ENCODE measurements at places on chromosomes 11 and 22.

DNA sequence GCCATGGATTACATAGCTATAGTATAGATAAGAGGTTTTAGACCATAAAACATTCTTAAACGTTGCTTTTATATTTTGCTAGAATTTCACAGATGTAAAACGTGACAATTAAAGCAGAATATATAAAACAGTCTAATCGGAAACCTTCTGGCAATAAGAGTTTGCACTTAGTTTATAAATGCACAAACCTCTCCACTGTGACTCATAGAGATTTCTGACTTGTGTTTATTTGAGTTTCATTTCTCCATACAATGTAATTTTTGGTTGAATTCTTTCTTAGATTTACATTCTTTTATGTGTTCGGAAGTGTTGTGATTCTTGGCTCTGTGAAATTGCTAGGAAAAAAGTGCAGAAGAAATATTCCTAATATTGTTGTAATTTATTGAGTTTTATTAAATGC, 288.7 kb upstream of the CTSC start:
- DNase-seq: peak; percentile 41

- peak; percentile 81 for DNase-seq
Observed at GRCh38 chr11:114340311-114341131, 44.3 kb downstream of the NNMT start.

DNA sequence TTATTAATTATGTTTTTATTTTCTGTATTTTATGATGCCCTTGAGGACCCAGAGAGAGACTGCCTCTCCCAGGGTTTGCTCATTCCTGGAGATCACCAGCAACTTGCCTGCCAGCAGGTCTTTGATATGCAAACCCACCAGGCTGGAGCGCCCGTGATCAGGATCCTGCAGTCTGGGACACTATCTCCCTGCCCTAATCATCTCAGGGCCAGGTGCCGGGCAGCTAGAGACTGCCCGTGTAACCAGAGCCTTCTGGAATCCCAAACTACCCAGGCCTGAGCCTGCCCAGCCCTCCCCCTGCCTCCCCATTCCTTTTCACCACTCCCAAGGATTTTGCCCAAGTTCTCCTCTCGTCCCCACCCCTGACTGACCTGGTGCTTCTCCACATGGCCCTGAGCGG, 52.2 kb upstream of the B3GAT1 start:
- DNase-seq: no peak

- peak; percentile 95 for DNase-seq
Observed at GRCh38 chr11:124875943-124876817, 10.9 kb downstream of the ROBO3 start.

DNA sequence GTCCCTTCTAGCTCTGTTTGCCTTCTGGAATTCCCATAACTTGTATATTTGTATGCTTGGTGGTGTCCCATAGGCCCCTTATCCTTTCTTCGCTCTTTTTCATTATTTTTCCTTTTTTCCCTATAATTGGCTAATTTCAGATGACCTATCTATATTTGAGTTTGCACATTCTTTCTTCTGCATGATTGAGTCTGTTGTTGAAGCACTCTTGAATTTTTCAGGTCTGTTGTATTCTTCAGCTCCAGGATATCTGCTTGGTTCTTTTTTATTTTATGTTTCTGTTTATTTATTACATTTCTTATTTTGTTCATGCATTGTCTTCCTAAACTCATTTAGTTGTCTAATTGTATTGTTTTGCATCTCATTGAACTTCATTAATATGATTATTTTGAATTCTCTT, 28.0 kb downstream of the NCAM1 start:
- no peak for DNase-seq

- DNase-seq: no peak
Observed at GRCh38 chr11:69374946-69375310, 81.0 kb downstream of the MYEOV start.

DNA sequence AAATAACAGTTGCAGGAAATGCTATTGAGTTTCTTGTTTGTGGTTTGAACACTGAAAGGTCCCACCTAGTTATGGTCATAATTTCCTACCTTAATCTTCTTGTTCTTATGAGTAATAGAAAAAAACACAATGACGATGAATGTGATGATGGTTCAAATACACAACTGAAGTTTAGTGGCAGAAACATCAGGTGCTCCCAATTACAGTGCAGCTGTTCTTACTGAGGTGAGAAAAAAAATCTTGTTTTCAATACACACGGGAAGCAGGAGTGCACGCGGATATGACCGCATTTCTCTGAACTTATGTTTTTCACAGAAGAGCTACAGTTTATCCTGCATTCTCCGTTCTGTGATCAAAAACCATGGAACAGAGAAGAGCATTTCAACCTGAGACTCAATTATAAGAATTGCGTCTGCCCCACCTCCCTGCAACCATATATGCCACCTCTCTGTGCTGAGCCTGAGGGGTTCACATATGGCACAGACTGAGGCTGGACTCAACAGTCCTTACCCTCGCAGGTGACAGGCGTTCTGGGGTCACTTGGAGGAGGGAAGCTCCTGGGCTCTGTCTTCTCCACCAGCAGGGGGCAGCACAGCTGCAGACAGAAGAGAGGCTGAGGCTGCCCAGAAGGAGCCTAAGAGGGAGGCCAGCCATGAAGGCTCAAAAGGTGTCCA, 99.7 kb upstream of the IGLL5 start:
- peak; percentile 50 for DNase-seq

GRCh38 chr11:134066943-134067885, 1.7 kb upstream of the JAM3 start:
- DNase-seq: no peak

GRCh38 chr11:76562541-76562940, 108.0 kb downstream of the LRRC32 start:
- DNase-seq: no peak

GRCh38 chr11:128901653-128902514, 10.7 kb downstream of the KCNJ5 start:
- DNase-seq: no peak

- DNase-seq: no peak
Observed at GRCh38 chr11:46263120-46263519, 14.3 kb upstream of the CREB3L1 start.

DNA sequence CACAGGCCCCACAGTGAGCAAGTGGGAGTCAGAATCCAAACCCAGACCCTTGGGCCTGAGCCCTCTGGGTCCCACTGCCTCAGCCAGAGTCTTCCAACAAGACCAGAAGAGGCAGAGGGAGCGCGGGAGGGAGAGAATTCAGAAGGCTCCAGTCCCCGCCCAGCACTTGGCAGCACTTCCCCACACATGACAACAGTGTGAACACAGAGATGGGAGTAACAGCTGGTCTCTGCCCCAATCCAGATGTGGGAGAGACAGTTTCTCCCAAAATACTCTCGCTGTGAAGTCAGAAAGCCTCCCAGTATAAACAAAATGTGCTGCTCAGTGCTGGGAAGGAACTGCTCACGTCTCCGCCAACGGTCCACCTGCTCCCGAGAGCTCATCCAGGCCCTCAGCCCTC, 219.9 kb downstream of the MN1 start:
- no peak for DNase-seq

GRCh38 chr11:122668562-122669090, 13.1 kb downstream of the UBASH3B start:
- peak; percentile 93 for DNase-seq

GRCh38 chr11:123587044-123587443, 67.4 kb downstream of the SCN3B start:
- peak; percentile 26 for DNase-seq

GRCh38 chr22:40346185-40347118, at the start of gene ADSL:
ADSL (plus strand) TSS chr22:40346500; CDS start chr22:40346559, 59 bp downstream.
- peak; percentile 89 for DNase-seq

- peak; percentile 54 for DNase-seq
Observed at GRCh38 chr11:86978756-86979608, 23.8 kb upstream of the FZD4 start.

All from EH (cell line).